ENCODE measurements at places on chromosomes 5 and 9. TPM values are rescaled to one million over a fixed set of nuclear protein-coding genes. Genes with fewer than 3 reads are reported as not detected.

DNA sequence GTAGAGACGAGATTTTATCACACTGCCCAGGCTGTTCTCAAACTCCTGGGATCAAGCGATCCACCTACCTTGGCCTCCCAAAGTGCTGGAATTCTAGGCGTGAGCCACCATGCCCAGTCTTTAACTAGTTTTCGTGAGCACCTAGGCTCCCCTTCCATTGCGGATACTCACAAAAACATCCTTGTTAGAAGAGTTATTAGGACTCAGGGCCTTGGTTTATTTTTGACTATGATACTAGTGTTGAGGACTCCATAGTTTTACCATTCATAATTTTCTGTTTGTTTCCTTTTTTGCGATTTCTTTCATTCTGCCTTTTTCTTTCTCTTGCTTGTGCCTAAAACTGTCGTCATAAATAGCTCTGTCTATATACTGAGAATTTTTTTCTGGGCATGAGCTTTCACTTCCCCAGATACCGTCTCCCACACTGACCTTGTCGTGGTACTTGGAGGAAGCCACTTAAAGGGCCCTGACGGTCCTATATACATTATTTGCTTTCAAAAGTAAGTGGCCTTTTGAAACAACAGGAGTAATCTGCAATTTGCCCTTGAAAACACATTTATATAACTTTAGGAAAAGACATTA is 5.2 kb downstream of the F2R start:
- H3K27me3 ChIP-seq = peaks cover 8% of the 10 kb centered on the region
- H3K4me1 ChIP-seq = peaks cover 91% of the 10 kb centered on the region
- peak overlapping the region; percentile 92 for H3K27ac ChIP-seq
- H3K36me3 ChIP-seq = peaks cover 3% of the 10 kb centered on the region

DNA sequence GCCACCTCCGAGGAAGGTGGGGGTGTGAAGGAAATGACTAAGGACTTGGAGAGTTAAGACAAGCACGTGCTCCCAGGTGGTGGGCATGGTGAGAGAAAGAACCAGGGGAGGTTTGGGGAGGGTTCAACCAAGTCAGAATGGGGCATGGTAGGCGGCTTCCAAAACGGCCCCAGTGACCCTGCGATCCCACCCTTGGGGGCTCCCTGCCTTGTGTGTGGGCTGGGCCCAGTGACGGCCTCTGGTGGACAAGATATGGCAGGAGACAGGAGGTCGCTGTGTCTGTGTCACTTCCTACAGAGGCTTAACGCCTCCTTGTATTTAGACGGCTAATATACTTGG is 51.3 kb upstream of the IRX4 start:
- no peaks in the 10 kb centered on the region for H3K4me1 ChIP-seq
- no peak for DNase-seq
- no peak overlapping the region for H3K27ac ChIP-seq
- H3K27me3 ChIP-seq = no peaks in the 10 kb centered on the region

- H3K27me3 ChIP-seq = no peaks in the 10 kb centered on the region
- H3K4me3 ChIP-seq = no peak overlapping the region
- H3K36me3 ChIP-seq = no peaks in the 10 kb centered on the region
- H3K4me1 ChIP-seq = no peaks in the 10 kb centered on the region
- no peak overlapping the region for H3K27ac ChIP-seq
These were observed 113.0 kb downstream of the KLHL3 start for GRCh38 chr5:137622850-137623249.

The RNF180 gene
- polyA plus RNA-seq = not detected

- no peaks in the 10 kb centered on the region for H3K4me1 ChIP-seq
- no peak for DNase-seq
- H3K27me3 ChIP-seq = peaks cover 3% of the 10 kb centered on the region
- no peak overlapping the region for H3K27ac ChIP-seq
- no peaks in the 10 kb centered on the region for H3K36me3 ChIP-seq
- H3K4me3 ChIP-seq = no peak overlapping the region
These were observed 252.5 kb downstream of the TRPM3 start for GRCh38 chr9:70868661-70869652.

The ADGRD2 gene
- polyA plus RNA-seq = not detected

GRCh38 chr9:23768861-23769260 is 57.2 kb downstream of the ELAVL2 start:
- H3K4me3 ChIP-seq = no peak overlapping the region
- H3K36me3 ChIP-seq = no peaks in the 10 kb centered on the region
- H3K27ac ChIP-seq = no peak overlapping the region
- no peaks in the 10 kb centered on the region for H3K27me3 ChIP-seq

DNA sequence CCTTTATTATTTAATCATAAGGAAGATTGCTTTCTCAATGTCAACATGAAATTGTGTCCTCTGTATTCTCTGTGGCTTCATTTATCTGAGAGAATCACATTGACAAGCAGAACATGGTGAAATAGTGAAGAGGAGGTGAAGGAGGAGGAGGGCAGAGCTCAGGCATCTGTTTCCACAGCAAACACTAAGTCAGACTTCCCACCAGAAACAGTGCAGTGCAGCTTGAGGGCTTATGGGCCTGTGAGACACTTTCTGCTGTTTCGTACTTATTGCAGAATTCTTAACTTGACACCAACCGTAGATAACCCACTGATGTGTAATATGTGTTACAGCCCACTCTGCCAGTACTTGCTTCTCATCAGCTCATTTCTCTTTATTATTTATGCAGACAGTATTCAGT is 386.3 kb downstream of the DIRAS2 start:
- no peaks in the 10 kb centered on the region for H3K36me3 ChIP-seq
- no peak overlapping the region for H3K27ac ChIP-seq
- H3K4me1 ChIP-seq = no peaks in the 10 kb centered on the region
- H3K27me3 ChIP-seq = no peaks in the 10 kb centered on the region

DNA sequence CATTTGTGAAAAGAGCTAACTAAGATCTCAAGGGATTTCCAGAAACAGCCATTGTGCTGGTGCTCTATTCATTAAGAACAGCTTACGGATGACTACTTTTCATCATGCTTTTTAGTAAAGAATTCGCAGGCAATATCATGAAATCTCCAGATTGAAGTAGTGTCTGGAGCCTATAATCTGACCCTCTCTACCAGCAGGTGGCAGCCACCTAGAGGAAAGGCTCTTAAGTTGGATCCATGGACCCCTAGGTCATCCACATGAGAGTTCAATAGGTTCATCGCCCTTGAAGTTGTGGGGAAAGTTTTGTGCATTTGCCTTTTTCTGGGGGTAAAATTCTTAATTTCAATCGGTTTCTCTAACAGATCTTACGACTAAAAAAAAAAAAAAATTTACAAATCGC is 82.3 kb downstream of the SLC1A3 start:
- H3K36me3 ChIP-seq = no peaks in the 10 kb centered on the region
- peaks cover 11% of the 10 kb centered on the region for H3K4me1 ChIP-seq
- peaks cover 4% of the 10 kb centered on the region for H3K27me3 ChIP-seq
- no peak overlapping the region for H3K27ac ChIP-seq
- no peak for DNase-seq
- peak overlapping the region; percentile 12 for H3K4me3 ChIP-seq

- no peak for DNase-seq
- no peaks in the 10 kb centered on the region for H3K36me3 ChIP-seq
- peak overlapping the region; percentile 29 for H3K4me3 ChIP-seq
- no peaks in the 10 kb centered on the region for H3K27me3 ChIP-seq
- H3K27ac ChIP-seq = peak overlapping the region; percentile 47
- H3K4me1 ChIP-seq = peaks cover 20% of the 10 kb centered on the region
These were observed 81.4 kb downstream of the C9orf152 start for GRCh38 chr9:110126499-110126941.

DNA sequence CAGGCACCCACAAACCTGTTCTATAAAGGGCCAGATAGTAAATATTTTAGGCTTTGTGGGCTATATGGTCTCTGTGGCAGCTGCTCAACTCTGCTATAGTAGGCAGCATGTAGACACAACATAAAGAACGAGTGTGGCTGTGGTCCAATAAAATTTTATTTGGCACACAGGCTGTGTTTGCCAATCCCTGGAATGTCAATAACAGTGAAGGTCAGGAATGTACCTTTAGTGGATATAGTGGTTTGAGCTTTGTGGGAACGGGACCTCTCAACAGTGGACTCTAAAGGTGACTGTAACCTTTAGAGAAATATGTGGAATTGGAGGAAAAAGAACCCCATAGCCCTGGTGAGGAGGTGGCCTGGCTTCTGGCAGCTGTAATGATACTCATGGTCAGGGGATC is 145.2 kb downstream of the MAST4 start:
- peaks cover 3% of the 10 kb centered on the region for H3K27me3 ChIP-seq
- no peaks in the 10 kb centered on the region for H3K4me1 ChIP-seq
- no peak for DNase-seq
- H3K36me3 ChIP-seq = no peaks in the 10 kb centered on the region
- no peak overlapping the region for H3K4me3 ChIP-seq

DNA sequence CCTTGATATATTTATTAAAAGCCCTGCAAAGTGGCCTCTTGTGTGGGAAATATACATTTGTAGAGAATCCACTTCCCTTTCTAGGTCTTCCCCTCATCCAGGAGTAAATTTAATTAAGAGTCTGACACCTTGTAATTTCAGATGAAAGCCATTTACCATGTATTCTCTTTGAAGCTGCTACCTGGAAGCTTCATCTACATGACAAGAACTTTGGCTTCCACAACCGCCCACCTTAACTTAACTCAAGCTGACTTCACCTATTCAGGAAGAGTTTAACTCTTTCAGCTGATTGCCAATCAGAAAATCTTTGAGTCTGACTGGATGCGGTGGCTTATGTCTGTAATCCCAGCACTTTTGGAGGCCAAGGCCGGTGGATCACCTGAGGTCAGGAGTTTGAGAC is 899.9 kb downstream of the TAF11L14 start:
- H3K4me1 ChIP-seq = no peaks in the 10 kb centered on the region
- H3K27me3 ChIP-seq = no peaks in the 10 kb centered on the region
- H3K36me3 ChIP-seq = no peaks in the 10 kb centered on the region

GRCh38 chr9:135479469-135480052 is at the start of gene PPP1R26:
PPP1R26 (plus strand) TSS chr9:135479782; CDS start chr9:135484511, 4,729 bp downstream.
- no peak for DNase-seq
- peak within 1 kb of the TSS; percentile 67 for H3K27ac ChIP-seq
- H3K36me3 ChIP-seq = no peaks in the 10 kb centered on the region
- peak within 1 kb of the TSS; percentile 94 for H3K4me3 ChIP-seq
- peaks cover 9% of the 10 kb centered on the region for H3K4me1 ChIP-seq

DNA sequence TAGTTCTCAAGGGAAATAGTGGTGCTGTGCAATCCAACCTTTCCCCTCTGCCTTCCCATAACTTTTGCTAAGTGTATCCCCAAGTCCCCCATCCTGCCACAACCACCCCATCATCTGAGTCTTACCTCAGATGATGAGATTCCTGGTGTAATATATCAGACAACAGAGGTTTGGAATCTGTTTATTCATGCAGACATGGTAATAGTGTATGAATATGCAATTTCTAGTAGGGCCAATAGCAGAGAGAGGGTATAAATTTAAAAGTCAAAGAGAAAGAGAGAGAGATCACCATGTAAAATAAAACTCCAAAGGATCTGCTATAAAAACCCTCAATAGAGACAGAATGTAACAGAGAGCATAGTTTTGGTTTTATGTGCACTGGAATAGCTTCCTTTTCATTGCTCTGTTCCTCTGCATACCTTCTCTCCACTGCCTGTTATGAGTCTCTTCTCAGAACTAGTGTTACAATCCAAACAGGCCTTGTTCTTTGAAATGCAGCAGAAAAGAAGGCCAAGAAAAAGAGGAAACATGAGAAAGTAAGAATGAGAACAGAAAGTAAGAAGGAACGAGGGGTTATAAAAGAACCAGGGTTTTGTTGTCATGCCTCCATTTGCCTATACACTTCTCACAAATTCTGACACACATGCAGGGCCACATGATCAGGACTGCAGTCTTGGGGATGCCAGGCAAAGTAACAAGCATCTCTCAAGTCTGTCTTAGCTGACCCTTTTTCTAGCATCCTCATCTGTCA is 278.0 kb downstream of the CETN3 start:
- H3K27me3 ChIP-seq = no peaks in the 10 kb centered on the region
- no peaks in the 10 kb centered on the region for H3K4me1 ChIP-seq
- H3K36me3 ChIP-seq = no peaks in the 10 kb centered on the region

DNA sequence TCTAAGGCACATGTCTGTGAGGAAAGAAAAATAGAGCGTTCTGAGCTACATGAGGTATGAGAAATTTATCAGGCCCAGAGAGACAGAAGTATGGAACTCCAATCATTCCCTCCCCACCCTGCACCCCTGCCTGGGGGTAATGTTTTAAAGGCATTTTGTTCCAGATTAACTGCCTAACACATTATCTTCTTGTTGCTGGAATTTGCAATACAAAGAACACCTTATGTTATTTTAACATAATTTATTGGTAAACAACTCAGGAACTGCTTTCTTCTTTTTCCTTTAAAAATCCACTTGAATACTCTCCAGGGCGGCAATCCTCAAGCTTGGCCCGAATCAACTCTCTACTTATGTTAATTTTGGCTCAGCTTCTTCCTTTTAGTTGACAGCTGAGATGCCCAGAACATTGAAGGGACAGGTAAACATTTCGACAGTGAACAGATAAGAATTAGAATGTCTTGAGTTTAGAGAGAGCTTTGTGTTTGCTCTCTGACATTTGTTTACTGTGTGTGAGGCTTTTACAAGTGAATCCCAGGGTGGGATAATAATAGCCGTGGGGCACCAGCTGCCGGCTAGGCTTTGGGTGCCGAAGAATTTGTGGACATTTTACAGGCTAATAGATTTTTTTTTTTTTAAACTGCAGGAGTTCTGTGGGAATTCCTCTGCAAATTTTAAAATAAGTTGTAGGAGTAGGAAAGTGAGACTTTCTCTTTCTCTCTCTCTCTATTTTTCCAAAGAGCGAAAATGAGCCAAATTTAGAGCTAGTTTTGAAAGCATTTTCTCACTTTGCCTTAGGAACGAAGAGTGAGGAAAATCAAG is 96.4 kb upstream of the TAF11L2 start:
- H3K4me3 ChIP-seq = no peak overlapping the region
- H3K4me1 ChIP-seq = no peaks in the 10 kb centered on the region
- H3K27ac ChIP-seq = no peak overlapping the region
- DNase-seq = no peak
- H3K27me3 ChIP-seq = peaks cover 1% of the 10 kb centered on the region

GRCh38 chr5:151085517-151086041 is 4.7 kb upstream of the TNIP1 start:
- no peak for DNase-seq
- H3K4me3 ChIP-seq = no peak overlapping the region
- peak overlapping the region; percentile 52 for H3K27ac ChIP-seq
- H3K4me1 ChIP-seq = peaks cover 41% of the 10 kb centered on the region

The NEK6 gene
- 8.8 TPM for polyA plus RNA-seq

The PCDHA12 gene
- polyA plus RNA-seq = not detected

GRCh38 chr9:15755660-15756059 is 202.8 kb downstream of the CCDC171 start:
- no peaks in the 10 kb centered on the region for H3K27me3 ChIP-seq
- no peak overlapping the region for H3K4me3 ChIP-seq
- no peak for DNase-seq
- H3K4me1 ChIP-seq = no peaks in the 10 kb centered on the region
- no peak overlapping the region for H3K27ac ChIP-seq

DNA sequence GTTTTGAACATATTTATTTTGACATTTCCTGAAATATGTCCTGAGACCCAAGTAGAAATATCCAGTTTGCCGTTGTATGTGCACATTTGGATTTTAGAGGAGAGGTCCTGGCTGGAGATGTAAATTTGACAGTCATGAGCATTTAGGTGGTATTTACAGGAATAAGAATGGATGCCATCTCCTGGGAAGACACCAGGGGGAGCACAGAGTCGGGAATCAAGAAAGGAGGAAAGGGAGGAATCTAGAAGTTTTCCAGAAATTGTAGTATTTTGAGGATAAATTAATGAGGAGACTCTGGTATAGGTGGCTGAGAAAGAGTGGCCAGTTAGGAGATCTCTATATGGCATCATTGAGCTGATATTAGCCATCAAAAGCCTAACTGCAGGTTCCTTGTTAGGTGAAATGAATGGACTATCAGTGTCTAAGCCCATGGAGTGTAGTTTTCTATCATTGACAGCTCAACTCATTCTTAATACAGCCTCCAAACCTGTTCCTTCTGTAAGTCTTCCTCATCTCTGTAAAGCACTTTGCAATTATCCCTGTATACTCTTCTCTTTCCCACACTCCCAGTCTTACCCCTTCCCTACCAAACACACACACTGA is 7.2 kb downstream of the GAPT start:
- no peaks in the 10 kb centered on the region for H3K36me3 ChIP-seq
- no peaks in the 10 kb centered on the region for H3K4me1 ChIP-seq
